ENCODE measurements at places on chromosomes 11 and 22.
A peak's percentile ranks its signal among the peaks of the same experiment; 100 is the strongest.

DNA sequence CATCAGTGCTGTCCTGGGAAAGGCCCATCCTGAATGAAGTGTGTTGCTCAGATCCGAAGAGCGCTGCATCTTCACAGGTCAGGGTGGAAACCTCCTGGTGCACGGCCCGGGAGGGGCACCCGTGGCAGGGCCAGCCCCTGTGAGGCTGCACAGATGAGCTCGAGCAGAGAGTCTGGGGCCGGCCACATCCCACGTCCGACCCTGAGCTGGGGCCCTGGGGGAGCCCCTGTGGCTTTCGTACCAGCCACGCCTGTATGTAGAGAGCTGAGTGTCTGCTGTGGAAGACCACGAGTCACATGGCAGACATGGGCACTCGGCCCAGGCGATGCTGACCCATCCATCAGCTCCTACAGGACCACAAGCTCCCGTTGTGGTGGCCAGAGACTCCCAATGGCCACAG, 24.9 kb upstream of the SEPTIN5 start:
- no peak for DNase-seq

- no peak for DNase-seq
Measured at GRCh38 chr11:46655631-46656030, 38.3 kb downstream of the ATG13 start.

- DNase-seq: no peak
Measured at GRCh38 chr11:26778000-26778757, 56.3 kb upstream of the SLC5A12 start.

- no peak for DNase-seq
Measured at GRCh38 chr11:15045891-15046290, 27.5 kb upstream of the CALCB start.

DNA sequence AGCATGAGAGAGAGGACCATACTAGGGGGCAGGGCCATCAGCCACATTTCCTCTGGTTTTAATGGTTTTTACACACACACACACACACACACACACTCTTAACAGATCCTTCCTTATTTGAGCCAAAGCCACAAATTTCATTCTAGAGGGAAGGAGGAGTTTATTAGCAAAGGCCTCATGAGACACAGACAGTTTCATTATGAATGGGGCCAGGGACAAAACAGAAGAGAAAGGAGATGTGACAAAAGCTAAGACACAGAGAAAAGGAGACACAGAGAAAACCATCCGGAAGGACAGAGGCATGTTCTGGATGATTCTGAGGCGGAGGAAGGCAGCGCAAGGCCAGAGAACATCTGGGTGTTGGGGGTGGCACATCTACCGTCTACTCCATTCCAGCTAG, 32.2 kb upstream of the ARFGAP3 start:
- peak; percentile 57 for DNase-seq

DNA sequence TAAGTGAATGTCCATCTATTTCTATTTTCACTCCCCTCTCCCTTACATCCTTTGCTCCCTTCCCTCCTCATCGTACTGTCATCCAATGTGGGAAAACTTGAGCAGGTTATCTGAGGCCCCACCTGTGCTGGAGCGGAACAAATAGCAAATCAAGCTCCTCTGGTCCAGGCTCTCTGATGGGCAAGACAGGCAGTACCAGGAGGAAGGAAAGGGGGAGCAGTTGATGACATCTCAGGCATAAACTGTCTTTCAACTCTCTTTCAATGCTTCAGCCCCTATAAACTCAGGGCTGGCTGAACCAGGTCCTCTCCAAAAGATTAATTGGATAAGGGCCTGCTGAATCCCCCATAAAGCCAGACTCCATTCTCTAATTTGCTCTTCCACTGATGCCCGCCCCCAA, 1.5 kb upstream of the CCKBR start:
- DNase-seq: no peak

- no peak for DNase-seq
Measured at GRCh38 chr11:134132808-134133207, 63.9 kb downstream of the JAM3 start.

GRCh38 chr22:17965538-17966402, 58.6 kb downstream of the MICAL3 start:
- DNase-seq: no peak

GRCh38 chr11:1298695-1299492, 10.5 kb downstream of the TOLLIP start:
- peak; percentile 65 for DNase-seq

DNA sequence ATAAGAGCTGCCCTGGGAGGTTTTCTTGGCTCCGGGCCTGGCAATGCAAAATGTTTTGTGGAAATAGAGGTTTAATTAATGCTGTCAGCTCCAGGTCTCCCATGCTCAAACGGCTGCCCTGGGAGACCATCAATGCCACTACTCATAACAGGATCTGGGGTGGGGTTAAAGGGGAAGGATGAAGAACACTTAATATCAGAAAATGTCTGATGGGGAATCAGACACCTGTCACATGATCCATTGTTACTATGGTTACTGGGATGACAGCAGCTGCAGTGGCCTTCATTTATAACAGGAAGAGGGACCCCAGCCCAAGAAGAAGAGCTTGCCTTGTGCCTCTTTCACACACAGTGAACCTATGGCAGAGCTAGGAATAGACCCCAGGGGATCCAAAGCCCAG, 2.2 kb upstream of the SYT13 start:
- DNase-seq: no peak

DNA sequence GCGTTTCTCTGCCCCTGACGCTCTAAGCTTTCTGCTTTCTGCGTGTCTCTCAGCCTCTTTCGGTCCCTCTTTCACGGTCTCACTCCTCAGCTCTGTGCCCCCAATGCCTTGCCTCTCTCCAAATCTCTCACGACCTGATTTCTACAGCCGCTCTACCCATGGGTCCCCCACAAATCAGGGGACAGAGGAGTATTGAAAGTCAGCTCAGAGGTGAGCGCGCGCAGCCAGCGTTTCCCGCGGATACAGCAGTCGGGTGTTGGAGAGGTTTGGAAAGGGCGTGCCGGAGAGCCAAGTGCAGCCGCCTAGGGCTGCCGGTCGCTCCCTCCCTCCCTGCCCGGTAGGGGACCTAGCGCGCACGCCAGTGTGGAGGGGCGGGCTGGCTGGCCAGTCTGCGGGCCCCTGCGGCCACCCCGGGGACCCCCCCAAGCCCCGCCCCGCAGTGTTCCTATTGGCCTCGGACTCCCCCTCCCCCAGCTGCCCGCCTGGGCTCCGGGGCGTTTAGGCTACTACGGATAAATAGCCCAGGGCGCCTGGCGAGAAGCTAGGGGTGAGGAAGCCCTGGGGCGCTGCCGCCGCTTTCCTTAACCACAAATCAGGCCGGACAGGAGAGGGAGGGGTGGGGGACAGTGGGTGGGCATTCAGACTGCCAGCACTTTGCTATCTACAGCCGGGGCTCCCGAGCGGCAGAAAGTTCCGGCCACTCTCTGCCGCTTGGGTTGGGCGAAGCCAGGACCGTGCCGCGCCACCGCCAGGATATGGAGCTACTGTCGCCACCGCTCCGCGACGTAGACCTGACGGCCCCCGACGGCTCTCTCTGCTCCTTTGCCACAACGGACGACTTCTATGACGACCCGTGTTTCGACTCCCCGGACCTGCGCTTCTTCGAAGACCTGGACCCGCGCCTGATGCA, at the start of gene MYOD1:
Gene MYOD1, plus strand, starts transcription at position 544 of the 910 bp plus-strand sequence. Its CDS starts 212 bp downstream, at position 756.
- DNase-seq: no peak

DNA sequence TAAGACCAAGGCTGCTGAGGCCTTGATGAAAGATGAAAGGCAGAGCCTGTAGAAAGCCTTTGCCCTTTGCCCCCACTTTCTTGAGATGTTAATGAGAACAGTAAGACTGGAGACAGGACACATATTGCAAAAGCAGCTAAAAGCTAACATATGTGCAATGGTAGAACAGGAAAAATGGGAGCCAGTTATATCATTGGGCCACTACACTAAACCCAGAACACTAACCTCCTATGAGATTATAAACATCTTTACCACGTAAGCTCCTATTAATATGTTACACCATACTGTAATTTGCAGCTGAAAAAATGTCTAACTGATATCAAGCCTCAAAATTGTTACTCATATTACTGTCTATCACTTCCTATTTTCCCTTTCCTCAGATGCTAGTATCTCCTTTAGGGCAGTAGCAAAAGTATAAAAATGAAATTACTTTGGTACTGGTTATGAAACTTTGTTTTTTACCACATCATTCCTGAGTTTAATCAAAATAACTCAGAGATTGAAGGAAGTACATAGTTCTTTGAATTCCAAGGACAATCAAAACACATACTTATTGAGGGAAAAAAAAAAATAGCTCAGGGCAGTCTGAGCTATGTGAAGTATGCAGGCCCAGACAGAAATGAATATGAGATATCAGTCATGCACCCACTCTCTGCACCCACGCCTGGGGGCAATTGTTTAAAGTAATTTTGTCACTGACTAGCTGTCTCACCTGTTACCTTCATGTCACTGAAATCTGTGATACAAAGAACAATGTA, 9.1 kb downstream of the HPS5 start:
- no peak for DNase-seq

GRCh38 chr11:44630511-44631210, 65.2 kb downstream of the CD82 start:
- no peak for DNase-seq

DNA sequence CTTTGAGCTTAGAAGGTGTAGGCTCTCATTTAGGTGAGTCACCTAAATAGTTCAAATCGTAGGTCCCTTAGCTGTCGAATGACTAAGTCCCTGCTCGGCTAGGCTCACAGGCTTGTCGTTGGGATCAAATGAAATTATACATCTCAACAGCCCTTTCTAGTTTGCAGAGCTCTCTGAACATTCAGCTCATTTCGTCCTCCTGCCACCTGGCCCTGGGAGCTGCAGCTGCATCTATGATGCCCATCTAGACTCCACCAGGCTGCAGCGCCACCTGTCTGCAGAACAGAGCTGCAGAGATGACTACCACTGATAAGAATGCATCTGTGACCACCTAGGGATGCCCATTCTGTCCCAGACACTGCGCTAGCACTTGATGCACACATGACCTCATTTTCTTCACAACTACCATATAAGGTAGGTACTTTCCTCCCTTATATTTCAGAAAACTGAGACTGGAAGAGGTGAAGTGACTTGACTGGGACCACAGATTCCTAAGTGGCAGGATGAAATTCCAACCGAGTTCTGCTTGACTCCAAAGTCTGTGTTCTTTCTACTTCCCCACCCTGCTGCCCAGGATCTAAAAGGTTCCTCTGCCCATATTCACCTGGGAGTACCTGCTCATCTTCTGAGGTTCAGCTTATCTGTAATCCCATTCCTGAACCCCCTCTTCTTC, 141.1 kb upstream of the NARS2 start:
- DNase-seq: no peak

- DNase-seq: no peak
Measured at GRCh38 chr22:31229402-31230079, 17.4 kb downstream of the LIMK2 start.

DNA sequence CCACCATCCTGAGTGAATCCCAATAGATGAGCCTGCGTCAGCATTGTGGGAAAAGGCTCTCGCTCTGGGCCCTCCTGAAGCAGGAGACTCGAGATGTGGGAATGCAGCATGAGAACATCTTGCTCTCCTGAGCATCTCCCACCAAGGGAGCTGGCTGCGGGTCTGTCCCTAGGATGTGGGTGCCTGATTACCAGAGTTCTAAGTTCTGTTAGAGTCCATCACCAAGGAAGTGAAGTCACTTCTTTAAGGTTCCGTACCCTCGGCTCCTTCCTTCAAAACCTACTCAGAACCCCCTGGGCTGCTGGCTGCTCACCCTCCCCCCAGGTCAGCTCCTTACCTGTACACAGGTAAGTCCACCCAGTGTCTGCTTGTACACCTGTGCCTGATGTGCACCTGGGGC, 100.5 kb upstream of the IGLL5 start:
- DNase-seq: no peak

GRCh38 chr11:8839957-8840945, 70.7 kb upstream of the AKIP1 start:
- DNase-seq: no peak

GRCh38 chr11:19116276-19116970, 545 bp upstream of the ZDHHC13 start:
- DNase-seq: no peak

DNA sequence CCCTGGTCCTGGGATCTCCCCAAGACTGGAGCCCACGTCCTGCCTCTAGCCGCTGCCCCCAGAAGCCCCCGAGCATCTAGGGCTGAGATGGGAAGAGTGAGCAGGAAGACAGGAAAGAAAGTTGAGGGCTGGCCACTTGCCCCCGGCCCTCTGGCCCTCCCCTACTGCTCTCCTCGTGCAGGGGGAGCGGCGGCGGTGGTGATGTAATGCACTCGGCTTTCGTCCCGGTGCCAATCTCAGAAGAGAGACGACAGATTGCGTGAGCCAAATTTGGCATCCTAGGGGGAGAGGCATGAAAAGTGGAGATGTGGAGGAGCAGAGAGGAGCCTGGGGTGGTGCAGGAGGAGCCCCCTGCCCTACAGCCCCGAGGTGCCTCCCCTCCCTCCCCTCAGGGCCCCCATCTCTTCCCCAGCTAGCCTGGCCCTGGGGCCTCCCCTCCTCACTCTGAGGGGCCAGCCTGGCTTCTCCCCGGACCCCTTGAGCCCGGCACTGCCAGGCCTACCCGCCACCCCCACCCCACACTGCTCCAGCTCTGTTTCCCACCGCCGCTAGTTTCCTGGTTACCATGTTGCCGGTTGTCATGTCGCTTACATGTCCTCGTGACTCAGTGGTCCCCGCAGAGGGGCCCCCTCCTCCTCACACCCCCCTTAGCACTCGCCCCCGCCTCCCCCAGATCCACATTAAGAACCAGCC, 2.5 kb downstream of the KCNJ4 start:
- DNase-seq: no peak

DNA sequence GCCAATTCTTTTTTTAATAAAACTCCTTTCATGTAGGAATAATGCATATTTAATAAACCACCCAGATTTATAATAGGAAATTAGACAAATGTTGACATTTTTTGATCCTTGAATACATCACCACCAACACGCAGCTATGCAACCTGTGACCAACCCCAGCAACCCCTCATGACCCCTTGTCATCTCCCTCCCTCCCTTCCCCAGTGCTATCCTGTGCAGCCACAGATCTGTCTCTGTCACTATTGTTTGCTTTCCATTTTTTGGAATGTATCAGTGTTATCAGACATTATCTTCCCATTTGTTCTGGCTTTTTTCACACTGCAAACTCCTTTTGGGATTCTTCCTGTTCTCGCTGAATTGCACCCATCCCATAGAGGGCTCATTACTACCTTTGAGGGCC, 114.1 kb downstream of the VPREB1 start:
- no peak for DNase-seq

- DNase-seq: no peak
Measured at GRCh38 chr11:96260532-96260931, 82.5 kb downstream of the MAML2 start.

DNA sequence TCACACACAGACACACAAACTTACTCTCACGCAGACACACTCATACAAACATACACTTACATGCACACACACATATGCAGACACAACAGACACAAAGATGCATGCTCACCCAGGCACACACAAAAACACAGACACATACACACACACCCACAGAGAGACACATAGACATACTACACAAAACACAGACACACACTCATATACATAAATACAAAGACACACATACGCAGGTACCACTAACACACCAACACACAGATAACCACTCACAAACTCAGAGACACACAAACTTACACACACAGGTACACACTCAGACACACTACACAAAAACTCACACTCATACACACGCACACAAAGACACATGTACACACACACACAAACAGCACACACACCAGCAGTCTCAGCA, 22.4 kb downstream of the VWCE start:
- DNase-seq: no peak

GRCh38 chr11:9838961-9839360, 175.1 kb downstream of the SWAP70 start:
- no peak for DNase-seq

GRCh38 chr11:50037251-50037650, 4.6 kb downstream of the OR4C45 start:
- no peak for DNase-seq
